ENCODE measurements at places on chromosomes 4 and X.

- DNase-seq: no peak
Observed at GRCh38 chr4:87838890-87839591, 6.3 kb downstream of the MEPE start.

DNA sequence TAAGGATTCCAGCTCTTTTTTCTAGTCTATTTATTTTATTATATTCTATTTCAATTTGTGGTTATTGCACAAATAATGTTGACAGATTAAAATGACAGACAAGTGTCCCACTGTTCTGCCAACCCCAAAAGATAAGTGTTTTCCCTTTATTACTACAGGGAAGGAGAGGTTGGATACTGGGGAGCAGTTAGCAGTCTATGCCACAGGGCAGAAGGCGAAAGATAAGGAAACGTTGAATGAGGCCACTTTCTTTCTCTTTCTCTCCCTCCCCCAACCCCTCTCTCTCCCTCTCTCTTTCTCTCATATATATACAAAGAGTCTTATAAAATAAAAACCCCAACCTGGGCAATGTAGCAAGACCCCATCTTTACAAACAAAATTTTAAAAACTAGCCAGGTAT lies 31.6 kb downstream of the SLC9A6 start:
- DNase-seq: no peak

DNA sequence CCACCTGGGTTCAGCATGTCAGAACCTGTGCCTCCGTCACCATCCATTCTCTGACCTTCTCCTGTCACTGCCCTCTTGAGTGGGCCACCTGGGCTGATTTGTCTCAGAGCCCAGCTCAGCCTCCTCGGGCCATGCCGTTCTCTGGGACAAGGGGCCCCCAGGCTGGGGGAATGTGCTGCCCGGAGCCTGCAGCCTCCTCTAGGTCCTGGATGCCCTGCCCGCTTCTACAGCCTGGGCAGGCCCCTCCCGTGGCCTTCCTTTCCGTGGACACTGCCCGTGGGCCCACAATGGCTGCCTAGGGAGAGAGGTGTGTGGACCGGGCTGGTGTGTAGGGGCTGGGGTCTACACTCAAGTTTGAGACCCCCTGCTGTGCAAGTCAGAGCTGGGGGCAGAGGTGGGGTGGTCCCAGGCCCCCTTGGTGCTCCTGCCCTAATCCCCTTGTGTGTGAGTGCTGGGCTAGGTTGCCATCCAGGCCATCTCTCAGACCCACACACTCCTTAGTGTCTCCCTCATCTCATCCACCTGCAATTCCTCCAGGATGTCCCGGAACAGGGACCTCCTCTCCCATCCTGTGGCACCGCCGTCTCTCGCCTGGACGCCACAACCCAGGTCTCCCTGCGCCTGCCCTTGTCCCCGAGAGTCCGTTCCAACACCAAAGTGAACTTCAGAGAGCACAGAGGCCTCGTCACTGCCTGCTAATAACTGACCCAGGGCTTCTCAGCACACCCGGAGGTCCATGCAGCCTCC lies 12.4 kb downstream of the PSAPL1 start:
- DNase-seq: no peak

DNA sequence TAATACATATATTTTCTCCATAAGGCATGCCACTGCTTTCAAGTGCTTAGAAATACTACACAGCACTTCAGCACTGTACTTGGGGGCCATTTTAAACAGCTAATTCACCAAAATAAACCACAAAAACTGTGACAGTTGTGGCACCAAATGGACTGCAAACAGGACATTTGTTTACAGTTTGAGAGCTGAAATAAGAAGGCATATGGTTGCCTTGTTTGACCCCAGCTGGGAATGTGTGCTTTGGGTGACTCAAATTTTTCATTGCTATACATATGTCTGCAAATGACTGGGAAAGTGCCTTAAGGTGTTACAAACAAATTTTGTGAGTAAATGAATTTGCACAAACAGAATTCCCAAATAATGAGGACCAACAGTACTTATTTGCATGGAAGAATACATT lies 124.2 kb downstream of the BANK1 start:
- no peak for DNase-seq

GRCh38 chr4:100516225-100516624 lies 1.6 kb downstream of the EMCN start:
- no peak for DNase-seq

DNA sequence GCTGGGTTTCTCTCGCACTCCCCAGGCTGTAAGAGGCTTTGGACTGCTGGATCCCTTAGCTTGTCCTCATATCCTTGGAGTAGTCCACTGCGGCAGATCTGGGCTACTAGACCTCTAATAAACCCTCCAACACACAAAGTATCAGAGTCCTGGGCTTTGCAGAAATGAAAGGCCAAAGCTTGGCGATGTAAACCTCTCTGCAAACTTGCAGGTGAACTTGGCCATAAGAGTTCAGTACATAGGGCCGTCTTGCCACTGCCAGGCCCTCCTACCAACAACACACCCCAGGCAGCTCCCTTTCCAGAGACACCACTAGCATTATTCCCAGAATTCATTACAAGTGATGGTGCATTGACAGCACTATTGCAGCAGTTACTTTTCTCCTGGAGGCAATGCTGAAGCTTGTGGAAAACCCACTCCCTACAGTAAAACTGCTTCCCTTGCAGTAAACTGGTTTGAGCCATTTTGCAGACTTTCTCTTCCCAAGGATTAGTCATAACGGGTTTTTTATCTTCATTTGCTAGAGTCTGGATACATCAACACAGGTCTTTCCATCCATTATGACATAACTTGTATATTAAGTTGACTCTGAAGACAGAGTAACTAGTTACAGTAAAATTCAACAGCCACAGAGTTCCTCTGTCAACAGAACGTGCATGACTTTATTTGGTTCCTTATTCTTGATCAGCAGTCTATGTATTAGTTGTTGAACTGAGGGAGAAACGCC lies 2.4 kb downstream of the ANKRD50 start:
- no peak for DNase-seq

- DNase-seq: no peak
Observed at GRCh38 chr4:40912460-40913184, 162.9 kb downstream of the NSUN7 start.

- no peak for DNase-seq
Observed at GRCh38 chr4:23959396-23960148, 69.7 kb upstream of the PPARGC1A start.

DNA sequence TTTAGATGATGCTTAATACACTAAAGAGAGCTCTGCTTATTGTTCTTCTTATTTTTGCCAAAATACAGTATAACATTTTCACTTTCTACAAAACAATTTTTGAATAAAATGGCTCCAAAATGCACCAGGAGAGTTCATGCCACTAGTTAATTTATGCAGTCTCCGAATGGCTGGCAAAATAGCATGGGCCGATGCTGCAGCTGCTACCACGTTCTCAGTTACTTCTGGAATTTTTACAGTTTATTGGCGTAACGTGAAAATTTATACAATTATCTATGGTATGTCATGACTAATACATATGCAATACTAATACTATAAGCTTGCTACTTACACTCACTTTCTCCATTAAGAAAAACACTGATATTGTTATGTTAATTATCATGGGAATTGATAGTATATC lies 16.5 kb downstream of the KLHL13 start:
- DNase-seq: no peak

DNA sequence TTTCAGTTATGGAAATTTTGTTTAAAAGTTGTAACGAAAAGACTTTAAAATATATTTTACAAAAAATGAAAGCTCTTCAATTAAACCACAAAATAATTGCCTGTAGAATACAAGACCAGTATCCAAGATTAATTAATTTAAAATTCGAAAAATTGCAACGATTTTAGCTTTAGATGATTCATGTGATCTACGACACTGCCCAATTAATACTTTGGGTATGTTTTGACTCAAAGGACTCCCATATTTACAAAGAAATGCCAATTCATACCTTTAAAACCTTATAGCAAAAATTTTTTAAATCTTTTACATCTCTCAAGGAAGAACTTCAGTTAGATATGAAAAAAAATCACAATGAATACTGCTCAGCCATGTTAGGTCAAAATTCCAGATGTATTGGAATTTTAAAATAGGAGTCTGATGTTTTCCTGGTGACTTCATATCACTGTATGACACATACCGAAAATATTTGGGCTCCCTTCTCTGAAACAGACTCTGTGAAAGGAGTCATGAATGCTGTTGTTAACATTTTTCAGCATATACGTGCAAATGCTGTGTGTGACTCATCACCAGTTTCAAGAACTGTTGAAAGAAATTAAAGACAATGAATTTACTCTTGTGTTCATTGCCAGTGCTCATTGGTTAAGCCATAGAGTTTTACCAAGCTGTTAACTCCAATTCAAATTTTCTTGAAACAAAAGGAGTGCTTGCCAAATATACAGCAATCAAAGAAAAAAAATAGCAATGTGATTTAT lies 13.8 kb upstream of the SMS start:
- DNase-seq: no peak

DNA sequence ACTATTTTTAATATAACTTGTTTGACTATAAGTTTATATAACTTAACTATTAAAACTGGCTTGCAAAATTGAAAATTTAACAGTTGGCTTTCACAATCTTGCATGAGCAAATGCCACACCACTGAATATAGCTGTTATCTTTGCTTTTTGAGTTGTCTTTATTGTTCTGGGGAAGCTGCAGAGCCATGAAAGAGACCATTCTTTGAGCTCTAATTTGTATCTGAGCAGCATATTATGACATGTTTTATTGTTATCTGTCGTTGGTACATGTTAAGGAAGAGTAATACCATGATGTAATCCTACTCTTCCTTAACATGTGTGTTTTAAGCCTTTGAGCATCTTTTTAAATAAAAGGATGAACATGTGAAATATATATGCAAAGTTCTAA lies 97.1 kb upstream of the ANK2 start:
- DNase-seq: no peak

- no peak for DNase-seq
Observed at GRCh38 chrX:154381271-154381670, 2.2 kb downstream of the EMD start.

DNA sequence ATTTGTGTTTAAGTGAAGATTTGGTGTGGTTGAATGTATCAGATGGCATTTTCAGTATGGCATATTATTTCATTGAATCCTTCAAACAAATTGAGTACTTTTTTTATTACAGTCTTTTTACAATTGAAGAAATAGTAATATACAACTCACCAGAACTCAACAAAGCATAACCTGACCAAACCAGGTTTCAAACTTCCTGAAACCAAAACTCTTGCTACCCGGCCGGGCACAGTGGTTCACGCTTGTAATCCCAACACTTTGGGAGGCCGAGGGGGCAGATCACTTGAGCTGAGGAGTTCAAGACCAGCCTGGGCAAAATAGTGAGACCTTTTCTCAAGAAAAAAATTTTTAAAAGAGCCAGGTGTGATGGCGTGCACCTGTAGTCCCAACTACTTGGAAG lies 94.2 kb downstream of the UBE2K start:
- DNase-seq: no peak

- no peak for DNase-seq
Observed at GRCh38 chrX:80766916-80767315, 42.8 kb downstream of the BRWD3 start.

DNA sequence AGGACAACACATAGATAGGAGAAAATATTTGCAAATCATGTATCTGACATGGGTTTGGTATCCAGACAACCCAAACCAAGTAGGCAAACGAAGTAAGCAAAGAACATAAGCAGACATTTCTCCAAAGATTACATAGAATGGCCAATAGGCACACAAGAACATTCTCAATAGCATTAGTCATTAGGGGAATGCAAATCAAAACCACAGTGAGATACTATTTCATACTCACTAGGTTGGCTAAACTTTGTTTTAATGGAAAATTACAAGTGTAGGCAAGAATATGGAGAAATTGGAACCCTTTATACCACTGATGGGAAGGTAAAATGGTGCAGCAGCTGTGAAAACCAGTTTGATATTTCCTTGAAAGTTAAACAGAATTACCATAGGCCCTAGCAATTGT lies 74.7 kb downstream of the CHRNA9 start:
- no peak for DNase-seq

DNA sequence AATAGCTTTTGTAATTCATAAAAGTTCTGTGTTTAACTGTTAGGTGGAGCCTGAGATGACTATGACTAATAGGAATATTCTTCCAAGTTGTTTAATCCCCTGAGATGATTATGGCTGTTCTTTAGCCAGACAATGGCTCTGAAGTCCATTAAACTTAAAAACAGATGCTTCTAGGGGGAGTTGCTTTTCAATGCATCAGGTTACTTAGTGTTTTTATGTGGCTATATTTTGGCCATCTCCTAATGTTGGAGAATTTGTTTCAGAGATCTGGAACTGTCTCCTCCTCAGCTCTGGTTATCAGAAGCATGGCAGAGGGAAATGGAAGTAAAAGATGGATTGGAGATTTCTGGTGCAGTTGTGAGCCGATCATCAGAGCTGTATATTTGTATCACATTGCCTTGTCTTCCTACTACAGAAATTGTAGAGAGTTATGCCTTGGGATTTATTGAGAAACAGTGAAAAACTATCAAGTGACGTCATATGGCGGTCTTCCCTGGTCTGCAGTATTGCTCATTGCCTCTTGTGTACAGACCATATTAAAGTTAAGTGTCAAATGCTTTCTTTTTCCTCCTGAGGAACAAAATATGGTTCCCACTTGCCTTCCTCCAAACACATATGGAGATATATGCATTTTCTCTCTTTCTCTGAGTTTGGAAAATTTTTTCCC lies 29.8 kb downstream of the SGMS2 start:
- no peak for DNase-seq

- DNase-seq: no peak
Observed at GRCh38 chr4:1880332-1880731, 9.1 kb downstream of the NSD2 start.

DNA sequence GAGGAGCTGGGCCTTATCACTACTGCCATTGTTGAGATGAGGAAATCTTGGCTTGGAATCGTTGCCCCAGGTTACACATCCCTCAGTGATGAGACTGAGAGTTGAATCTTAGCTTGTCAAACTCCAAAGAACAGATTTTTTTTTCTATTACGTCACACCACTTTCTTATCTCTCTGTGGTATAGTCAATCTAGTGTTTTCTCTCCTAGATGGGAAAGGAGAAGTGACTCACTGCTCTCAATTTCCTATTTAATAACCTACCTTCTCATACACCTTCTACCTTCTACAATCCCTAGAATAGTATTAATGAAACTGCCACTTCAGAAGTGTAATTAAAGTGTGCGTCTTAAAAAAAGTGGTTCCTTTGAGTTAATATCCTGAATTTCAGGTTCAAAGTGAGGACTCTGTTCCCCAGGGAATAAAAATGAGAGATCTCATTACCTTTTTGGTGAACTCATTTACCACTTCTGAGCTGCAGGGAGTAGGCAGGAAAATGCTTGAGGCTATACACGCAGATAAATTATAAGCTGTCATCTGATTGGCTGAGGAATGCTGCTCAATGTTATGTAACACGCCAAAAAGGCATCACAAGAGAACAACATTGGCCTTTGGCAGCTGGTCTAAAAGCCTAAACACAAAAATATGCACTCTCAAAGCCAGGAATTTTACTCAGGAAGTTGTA lies 59.3 kb downstream of the MAD2L1 start:
- no peak for DNase-seq

GRCh38 chr4:107592519-107592918 lies 127.5 kb downstream of the PAPSS1 start:
- DNase-seq: no peak

DNA sequence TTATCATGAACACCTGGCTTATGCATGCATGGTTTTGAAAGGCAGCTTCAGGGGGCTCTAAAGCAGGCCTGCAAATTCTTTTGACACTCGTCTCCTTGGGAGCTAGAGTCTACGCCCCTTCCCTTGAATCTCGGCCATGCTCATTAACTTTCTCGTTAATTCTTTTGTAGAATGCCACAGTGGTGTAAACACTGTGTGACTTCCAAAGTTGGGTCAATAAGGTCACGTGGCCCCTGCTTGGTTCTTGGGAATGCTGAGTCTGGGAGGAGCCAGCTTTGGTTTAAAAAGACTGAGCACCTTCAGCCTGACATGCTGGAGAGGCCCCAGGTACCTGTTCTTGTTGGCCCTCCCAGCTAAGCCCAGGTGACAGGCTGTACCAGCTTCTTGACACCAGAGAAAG lies 228.4 kb downstream of the DHRSX start:
- no peak for DNase-seq
